ENCODE measurements at places on chromosomes 6 and 20.

GRCh38 chr6:137933696-137934095, 66.6 kb downstream of the TNFAIP3 start:
- DNase-seq: no peak

DNA sequence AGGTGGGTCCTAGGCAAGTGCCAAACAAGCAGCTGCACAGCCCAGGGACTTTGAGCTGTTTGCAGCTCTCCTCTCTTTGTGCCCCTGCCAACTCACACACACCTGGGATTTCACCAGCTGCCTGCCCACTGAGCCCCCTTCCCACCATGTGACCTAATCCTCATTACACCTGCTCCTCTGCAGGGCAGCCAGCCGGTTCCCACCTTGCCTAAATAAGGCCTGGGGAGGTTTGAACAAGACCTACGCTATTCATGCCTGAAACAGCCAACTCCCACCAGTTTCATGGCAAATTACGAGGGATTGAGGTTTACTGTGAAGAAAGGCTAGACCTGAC, 92.6 kb upstream of the SOX4 start:
- peak; percentile 93 for DNase-seq

DNA sequence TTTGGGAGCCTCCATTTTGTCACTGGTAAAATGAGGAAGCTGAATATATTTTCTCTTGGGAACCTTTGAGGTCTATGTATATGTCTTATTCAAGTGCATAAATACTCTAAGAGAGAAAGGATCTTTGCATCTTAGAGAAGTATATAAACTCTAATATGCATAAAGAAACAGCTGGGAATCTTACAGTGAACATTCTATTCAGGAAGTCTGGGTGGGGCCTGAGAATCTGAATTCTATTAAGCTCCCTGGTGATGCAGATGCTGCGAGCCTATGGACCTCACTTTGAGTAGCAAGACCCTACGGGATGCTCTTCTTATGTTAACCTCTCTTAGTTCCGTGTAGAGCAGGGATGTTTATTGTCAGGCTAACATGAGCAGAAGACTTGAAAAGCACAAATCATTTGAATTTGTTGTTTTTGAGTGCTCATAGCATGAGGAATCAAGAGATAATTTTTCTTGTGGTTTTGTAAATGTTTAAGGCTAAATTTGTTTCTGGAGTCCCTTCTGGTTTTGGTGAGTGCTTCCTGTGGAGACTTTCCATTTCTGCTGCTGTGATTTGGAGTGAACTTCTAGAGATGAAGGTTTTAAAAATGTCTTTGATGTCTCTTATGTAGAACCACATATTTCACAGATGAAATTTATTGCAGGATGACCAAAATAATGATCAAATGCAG, 281.2 kb upstream of the JAG1 start:
- no peak for DNase-seq

DNA sequence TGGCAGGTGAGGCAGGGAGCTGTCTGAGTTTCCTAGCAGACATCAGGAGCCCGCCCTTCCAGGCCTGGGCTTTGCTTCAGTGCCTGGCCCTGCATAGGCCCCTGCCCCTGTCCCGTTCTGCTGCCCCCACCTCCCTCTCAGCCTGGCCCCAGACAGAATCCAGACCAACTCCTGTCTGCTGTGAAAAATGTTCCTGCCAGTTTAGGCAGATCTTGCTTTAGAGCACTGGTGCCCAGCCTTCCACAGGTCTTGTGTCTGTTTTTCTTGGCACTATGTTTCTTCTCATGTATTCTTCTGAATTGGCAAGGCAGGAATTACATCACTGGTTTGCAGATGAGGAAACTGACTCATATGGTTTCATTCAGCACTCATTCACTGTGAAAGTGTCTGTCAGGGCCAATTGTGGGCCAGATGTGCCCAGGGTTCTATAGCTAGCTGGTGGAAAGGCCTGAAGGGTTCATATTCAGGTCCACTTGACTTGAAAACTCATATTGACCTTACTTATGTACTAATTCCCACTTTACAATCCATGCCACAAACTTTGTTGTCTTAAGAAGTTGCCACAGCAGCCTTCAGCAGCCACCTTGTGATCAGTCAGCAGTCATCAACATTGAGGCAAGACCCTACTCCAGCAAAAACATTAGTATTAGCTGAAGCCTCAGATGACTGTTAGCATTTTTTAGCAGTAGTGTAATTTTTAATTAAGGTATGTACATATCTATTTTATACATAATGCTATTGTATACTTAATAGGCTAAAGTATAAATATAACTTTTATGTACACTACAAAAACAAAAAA, 40.5 kb downstream of the HLA-F start:
- DNase-seq: no peak

DNA sequence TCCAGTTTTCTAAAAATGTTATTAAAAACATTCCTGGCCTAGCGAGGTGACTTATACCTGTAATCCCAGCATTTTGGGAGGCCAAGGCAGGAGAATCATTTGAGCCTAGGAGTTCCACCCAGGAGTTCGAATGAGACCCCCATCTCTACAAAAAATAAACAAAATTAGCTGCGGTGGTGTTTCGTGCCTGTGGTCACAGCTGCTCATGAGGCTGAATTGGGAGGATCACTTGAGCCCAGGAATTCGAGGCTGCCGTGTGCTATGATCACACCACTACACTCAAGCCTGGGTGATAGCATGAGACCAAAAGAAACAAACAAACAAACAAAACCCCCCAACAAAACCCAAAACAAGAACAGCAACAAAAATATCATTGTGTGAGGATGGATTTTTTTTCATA, 19.8 kb upstream of the POLR1H start:
- DNase-seq: no peak

GRCh38 chr6:27124252-27124657, 123.2 kb upstream of the PRSS16 start:
- DNase-seq: no peak

DNA sequence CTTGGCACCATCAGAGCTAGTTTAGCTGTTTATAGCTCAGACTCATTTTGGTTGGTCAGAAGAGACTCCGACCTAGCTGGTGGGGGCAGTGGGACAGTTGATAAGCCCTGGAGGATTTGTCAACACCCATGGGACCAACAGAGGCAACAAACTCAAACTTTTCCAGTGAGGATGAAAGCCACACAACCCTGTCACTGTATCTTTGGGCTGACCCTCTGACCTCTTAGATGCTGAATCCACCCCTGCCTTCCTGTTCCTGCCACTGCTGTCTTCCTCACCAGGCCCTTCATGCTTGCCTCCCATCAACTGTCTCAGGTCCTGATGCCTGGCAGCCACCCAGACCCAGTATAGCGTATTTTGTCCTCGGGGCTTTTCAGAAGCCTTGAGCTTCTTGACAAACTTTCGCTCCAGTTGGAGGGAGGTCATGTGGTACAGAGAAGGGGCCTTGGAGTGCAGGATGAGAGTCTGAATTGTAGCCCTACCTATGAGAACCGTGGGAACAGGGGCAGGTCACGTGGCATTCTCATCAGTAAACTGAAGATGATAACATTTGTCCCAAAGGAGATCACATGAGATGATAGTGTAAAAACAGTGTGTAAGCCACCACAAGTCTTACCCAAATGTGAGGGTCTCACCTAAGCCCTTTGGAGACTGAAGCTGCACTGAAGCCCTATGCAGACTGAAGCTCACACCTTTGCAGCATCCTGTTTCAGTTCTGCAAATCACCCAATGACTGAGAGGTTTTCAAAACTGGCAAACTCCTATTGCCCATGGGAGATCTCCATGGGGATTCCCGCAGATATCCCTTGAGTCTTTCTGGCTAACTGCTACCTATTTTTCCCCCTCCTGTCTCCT, 72.0 kb upstream of the F13A1 start:
- DNase-seq: no peak

- DNase-seq: no peak
These were observed 10.3 kb upstream of the SNHG17 start for GRCh38 chr20:38445381-38445796.

DNA sequence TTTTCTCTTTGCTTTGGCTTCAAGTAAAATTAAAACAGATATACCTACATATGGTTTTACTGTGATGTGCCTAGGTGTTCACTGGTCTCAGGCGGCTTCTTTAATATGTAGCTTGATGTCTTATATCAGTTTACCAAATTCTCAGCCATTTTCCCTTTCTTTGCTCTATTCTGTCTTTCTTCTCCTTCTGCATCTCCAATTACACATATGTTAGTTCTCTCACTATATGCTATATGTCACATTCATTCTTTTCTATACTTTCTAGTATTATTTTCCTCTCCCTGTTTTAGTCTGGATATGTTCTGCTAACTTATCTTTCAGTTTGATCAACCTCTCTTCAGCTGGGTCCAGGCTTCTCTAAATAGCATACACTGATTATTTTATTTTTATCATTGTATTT, 14.4 kb upstream of the WFDC8 start:
- DNase-seq: no peak

- peak; percentile 57 for DNase-seq
These were observed 44.3 kb downstream of the KHDC1L start for GRCh38 chr6:73180763-73181619.

- DNase-seq: no peak
These were observed 615.4 kb upstream of the MAN1A1 start for GRCh38 chr6:119965008-119965407.

DNA sequence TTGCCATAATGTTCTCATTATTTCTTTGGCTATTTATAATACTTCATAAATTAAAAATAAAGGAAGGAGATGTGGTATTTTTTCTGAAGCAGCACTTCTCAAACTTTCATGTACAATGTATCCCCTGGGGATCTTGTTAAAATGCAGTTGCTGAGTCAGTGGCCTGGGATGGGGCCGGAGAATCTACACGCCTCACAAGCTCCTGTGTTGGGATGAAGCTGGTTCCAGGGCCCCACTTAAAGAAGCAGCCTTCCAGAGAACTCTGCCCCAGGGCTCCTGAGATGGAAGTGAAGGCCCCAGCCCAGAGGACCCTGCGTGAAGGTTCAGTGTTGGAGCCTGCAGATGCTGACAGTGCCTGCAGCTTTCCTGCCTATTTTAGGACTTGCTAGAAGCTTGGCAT, 40.1 kb upstream of the SLC23A2 start:
- no peak for DNase-seq

GRCh38 chr6:100456908-100457235, 7.8 kb downstream of the SIM1 start:
- no peak for DNase-seq

GRCh38 chr6:64724091-64724490, 982.9 kb downstream of the EYS start:
- DNase-seq: no peak

GRCh38 chr6:35386989-35387388, 44.6 kb downstream of the PPARD start:
- no peak for DNase-seq

DNA sequence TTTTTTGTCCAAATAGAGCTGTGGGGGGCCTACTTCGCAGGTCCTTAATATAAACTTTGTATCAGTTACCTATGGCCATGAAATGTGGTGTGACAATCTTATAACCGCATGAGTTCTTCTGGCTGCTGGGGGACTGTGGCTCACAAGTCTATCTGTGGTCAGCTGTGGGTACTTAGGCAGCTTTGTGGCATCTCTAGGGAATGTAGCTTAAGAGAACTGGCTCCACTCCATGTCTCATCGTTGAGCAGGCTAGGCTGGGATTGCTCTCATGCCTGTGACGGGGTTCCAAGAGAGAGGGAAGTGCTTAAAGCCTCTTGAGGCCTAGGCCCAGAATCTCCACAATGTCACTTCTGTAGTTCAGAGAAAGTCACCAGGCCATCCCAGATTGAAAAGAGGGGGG, 140.5 kb downstream of the BTBD3 start:
- no peak for DNase-seq

GRCh38 chr20:46350201-46350985, 42.1 kb upstream of the CDH22 start:
- no peak for DNase-seq

DNA sequence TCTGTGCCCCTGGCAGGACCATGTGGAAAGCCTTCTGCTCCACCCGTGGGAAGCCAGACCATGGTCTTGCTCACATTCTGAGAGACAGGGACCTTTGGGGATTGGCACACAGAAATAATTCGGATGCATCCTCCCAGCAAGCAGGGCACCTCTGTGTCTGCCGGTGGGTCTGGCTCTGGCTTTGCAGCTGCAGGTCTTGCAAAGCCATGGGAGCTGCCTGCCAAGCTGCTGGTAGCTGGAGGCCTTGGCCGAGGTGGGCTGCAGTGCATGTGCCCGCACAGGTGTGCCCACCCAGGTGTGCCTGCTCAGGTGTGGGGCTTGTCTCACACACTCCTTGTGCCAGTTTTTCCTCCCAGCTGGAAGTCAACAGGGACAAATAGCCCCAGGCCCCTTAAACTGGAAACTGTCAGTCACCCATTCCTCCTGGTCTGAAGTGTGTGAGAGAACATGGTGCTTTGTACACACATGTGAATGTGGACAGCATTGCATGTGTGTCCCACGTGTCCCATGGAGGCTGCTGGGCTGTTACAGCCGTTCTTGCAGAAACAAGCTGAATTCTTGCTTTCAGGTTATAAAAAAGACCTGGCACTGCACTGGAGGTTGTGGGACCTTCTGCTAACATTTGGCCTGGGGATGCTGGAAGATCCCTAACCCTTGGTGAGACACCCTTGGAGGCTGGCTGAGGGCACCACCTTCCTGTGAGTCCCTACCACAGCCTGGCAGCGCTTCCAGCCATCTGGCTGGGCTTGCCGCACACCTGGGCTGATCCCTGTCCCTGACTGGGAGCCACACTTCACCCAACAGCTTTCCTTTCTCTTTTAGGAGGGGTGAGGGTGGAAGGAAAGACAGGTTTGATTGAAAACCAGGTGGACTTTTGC, 54.9 kb upstream of the SMOC2 start:
- no peak for DNase-seq

DNA sequence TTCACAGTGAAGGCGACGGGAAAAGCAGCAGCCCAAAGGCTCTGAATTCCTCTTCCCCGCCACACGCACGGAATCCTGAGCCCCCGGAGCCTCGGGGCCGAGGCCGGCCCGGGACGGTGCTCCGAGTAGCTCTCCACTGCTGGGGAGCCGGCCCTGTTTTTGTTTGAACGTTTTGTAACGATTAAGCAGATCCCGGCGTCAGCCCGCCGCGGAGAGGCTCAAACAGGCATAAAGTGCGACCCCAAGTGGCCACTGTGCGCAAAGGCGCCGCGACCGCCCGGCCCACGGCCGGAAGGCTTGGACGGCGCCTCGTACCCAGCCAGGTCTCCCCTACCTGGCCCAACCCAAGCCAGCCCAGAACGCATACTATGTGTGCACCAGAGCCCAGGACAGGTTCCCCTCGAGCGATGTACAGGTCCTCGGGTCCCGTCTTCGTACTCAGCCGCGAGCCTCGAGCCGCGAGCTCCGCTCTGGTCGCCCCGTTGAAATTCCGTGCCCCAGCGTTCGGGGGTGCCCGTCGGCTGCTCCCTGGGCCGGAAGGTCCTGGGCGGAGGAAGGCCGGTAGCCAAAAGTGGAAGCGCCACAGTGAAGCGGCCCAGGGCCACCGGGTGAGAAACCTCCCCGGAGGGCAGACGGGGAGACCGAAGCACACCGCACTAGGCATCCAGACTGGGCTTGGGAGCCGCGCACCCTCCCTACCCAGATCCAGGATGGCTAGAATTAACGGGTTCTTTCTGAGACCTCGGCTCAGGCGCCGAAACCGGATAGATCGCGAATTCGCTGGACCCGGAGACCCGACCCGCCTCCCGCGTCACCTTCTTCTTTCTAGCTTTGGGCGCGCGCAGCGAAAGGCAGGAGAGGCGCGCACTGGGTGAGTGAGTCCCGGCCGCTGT, 1.2 kb upstream of the MAFB start:
- no peak for DNase-seq
